ENCODE measurements at places on chromosomes 2 and 18. TPM values are rescaled to one million over a fixed set of nuclear protein-coding genes. Genes with fewer than 3 reads are reported as not detected.

DNA sequence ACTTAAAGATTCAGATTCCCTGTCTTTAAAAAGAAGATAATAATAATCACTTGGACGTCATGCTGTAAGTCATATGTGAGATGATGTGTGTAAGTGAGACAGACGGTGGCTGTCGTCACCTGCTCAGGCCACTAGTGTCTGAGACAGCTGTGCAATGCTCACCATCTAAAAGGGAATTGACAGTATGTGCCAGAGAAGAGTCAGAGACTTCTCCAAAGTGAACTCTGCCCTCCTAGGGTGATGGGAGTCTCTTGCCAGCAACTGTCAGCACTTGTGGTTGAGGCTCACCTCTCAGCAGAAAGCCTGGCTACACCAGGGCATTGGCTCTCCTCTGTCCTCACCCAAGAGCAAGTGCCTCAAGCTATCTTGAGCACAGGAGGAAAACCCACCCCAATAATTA is 131.6 kb upstream of the DNAJC10 start:
- no peak for DNase-seq

The FLACC1 gene
- total RNA-seq = 0.27 TPM

DNA sequence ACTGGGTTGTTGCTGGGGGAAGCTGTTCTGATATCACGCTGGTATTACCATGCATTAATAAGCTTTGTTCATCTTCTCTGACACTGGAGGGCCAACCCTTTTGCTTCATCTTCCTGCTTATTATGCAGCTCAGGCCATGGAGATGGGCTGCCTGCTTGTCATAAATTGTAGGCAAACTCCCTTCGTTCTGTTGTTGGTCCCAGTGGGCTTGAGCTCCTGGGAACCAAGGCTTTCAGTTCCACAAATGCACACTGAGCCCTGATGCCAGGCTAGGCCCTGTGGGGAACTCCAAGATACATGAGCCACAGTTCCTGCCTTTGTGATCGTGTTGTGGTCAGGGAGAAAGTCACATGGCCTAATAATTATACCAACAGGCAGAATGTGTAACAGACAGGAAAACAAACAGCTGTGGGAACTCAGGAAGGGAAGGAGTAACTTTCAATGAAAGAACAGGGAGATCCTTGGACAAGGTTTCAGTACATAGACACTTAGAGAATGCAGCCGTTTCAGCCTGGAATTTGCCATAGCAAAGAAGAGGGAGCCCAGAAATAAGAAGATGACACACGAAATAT is 49.0 kb upstream of the BCL2L11 start:
- DNase-seq = no peak

The DPP4 gene
- 0.27 TPM for total RNA-seq

The MEP1B gene
- total RNA-seq = not detected

DNA sequence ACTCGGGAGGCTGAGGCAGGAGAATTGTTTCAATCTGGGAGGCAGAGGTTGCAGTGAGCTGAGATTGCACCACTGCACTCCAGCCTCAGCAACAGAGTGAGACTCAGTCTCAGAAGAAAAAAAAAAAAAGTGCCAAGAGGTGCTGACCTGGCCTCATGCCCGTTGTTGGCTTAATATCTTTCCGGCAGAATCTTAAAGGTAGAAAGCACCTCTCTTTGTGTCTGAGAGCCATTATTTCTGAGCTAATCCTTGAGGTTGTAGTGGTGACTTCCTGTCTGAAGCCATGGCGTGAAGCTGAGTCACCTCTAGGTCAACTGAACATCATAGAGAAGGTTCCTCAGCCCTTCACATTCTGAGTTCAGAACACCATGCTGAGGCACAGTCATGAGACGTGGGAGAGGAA is 60.4 kb downstream of the WDSUB1 start:
- peak; percentile 55 for DNase-seq

DNA sequence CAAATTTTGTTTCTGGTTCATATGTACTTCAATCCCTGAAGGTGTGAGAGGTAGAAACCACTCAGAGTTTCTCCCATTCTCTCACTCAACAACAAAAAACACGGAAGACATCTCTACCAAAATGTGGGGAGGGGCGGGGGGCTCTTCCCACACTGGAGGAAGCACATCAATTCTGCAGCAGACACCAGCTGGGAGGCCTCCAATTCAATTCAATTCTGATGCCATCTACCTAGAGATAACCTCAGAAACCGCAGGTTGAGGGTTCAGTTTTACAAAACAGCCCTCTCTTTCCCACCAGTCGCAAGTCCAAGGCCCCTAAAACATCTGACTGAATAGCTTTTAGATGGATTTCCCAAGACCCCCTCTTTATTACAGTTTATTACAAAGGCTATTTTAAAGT is 7.0 kb upstream of the MCFD2 start:
- no peak for DNase-seq

DNA sequence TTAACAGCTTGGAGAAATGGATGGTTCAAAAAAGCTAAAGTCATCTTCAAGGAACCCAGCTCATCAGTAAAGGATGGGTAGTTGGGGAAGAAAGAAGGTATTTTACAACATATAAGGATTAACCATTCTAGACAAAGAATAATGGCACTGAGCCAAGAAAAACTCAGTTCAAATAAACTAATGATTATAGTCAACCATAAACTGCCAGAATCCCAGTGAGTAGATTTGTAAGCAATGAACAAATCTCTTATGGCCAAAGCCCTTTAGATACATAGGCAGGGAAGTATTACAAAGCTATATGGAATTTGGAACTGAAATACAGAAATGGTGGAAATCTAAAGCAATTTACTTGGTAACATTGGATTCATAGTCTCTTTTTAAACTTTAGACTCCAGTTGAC is 92.4 kb upstream of the ZFP36L2 start:
- DNase-seq = no peak

- DNase-seq = no peak
These were observed 109.1 kb downstream of the FIGN start for GRCh38 chr2:163626639-163627109.
